Regular cardiac myocyte (primary cell): ENCODE measurements at places on chromosomes 1 and 21. TPM values are rescaled to one million over a fixed set of nuclear protein-coding genes. Genes with fewer than 3 reads are reported as not detected.

The SPATA1 gene
- under 0.01 and 0.96 TPM in 2 replicates for total RNA-seq

The PRR9 gene
- not detected in 2 replicates for total RNA-seq

The TSPAN1 gene
- 0.56 and 0.58 TPM in 2 replicates for total RNA-seq

The KCNJ10 gene
- total RNA-seq, result not detected in 2 replicates

The RGS4 gene
- total RNA-seq, result 919 and 1,715 TPM in 2 replicates

The CLEC20A gene
- not detected in 2 replicates for total RNA-seq

The RIMKLA gene
- under 0.01 and 0.28 TPM in 2 replicates for total RNA-seq

The MMP23B gene
- 8.1 and 10.7 TPM in 2 replicates for total RNA-seq

The TMPRSS3 gene
- not detected in 2 replicates for total RNA-seq

The SH2D2A gene
- total RNA-seq, result 0.28 and 1.2 TPM in 2 replicates
